Esophagus muscularis mucosa (tissue), 4 donors: ENCODE measurements at places on chromosomes 3 and 15. TPM values are rescaled to one million over a fixed set of nuclear protein-coding genes. Genes with fewer than 3 reads are reported as not detected.

SEMA3G gene
- 27.9 TPM for total RNA-seq

GRCh38 chr3:159499031-159499793, 489.4 kb upstream of the IL12A start:
- H3K27me3 ChIP-seq: no peaks in the 10 kb centered on the region
- no peaks in the 10 kb centered on the region for H3K4me1 ChIP-seq
- DNase-seq: no peak
- H3K36me3 ChIP-seq: no peaks in the 10 kb centered on the region

- no peak for DNase-seq
- H3K4me1 ChIP-seq: peaks cover 40% of the 10 kb centered on the region
- H3K27ac ChIP-seq: no peak overlapping the region
- no peaks in the 10 kb centered on the region for H3K36me3 ChIP-seq
- no peak overlapping the region for H3K4me3 ChIP-seq
These were observed 39.7 kb downstream of the MEF2A start for GRCh38 chr15:99605490-99605931.

DNA sequence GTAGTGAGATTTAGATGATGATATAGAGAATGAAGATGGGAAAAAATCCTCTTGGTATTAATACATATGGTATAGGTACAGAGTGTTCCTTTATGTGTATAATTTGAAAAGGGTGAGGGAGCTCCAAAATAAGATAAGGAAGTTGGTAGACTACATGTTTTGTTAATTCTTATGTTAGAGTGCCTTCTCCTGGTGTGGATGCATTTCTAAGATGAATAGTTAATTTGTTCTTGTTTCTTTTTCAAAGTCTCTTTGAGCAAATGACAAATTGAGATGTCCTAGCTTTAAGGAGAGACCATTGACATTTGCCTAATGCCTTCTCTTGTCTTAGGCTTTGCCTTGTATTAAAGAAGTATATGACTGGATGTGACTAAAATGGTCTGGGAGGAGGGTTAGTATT, 34.1 kb downstream of the AKAP13 start:
- DNase-seq: no peak
- no peaks in the 10 kb centered on the region for H3K27me3 ChIP-seq
- no peak overlapping the region for H3K4me3 ChIP-seq

CHL1 gene
- total RNA-seq: 33.0 TPM

ATP10A gene
- 25.7 TPM for total RNA-seq

DNA sequence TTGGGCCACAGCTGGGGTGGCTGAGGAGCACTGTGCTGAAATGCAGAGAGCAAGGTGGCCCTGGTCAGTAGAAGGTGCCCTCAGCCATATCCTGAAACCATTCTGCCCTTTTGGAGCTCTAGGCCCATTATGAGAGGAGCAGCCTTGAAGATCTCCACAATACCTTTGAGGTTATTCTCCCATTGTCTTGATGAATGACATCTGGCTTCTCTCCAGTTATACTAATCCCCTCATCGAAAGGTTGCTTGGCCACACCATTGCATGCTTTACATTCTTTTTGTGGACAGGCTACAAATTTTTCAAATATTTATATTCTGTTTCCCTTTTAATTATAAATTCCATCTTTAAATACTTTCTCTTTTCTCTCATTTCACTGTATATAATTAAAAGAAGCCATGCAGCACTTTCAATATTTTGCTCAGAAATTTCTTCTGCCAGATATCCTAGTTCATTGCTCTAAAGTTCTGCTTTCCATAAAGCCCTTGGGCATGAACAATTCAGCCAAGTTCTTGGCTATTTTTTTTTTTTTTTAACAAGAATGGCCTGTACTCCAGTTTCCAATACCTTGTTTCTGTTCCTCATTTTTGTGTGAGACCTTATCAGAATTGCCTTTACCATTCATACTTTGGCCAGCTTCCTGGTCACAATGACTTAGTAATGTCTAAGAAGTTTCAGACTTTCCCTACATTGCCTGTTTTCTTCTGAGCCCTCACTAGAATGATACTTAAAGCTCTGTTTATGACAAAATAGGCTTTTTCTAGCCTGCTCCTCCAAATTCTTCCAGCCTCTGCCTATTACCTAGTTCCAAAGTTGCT, 138.9 kb upstream of the SGO1 start:
- no peak overlapping the region for H3K4me3 ChIP-seq
- no peaks in the 10 kb centered on the region for H3K36me3 ChIP-seq
- DNase-seq: no peak
- peaks cover 10% of the 10 kb centered on the region for H3K4me1 ChIP-seq
- H3K27me3 ChIP-seq: no peaks in the 10 kb centered on the region
- no peak overlapping the region for H3K27ac ChIP-seq

DNA sequence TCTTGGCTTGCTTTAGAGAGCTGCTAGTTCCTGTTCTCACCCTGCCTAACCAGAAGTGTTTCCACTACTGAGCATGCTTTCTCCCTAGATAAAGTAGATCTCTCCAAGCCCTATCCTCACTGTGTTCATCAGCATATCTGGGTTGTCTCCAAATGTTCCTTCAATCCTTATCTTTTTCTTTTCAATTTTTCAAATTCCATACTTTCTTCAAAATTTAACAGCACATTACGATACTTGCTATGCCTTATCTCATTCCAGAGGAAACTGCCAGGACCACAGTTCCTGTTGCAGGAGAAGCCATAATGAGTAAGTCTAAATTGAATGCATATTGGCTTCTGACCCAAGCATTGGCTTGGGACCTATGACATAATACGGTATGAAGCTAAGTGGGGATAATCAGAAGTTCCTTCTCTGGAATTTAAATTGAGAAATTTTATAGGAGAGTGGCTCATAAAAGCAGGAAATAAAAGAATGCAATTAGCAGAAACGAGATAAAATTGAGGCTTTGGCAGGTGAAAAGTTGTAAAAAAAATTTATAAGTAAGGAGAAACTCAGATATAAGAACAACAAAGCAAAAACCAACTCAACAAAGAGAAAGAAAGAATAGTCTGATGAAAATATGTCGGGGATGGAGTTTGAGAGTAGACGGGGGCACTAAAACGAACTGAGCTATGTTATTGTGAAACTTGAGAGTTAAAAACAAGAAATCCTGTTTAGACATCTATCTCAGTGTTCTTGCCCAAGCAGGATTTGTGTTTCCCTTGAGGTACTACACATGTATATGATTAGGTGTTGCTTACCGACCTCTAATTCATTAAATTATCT, 631.7 kb upstream of the CCDC54 start:
- no peak for DNase-seq
- H3K27ac ChIP-seq: no peak overlapping the region
- H3K36me3 ChIP-seq: no peaks in the 10 kb centered on the region

CHRNA7 gene
- total RNA-seq: 1.9 TPM

GRCh38 chr3:43587303-43587702, 34.5 kb downstream of the ANO10 start:
- H3K36me3 ChIP-seq: peaks cover 10% of the 10 kb centered on the region
- no peak for DNase-seq
- H3K27ac ChIP-seq: no peak overlapping the region
- no peaks in the 10 kb centered on the region for H3K27me3 ChIP-seq

GRCh38 chr15:33810073-33810595, 158.2 kb upstream of the CHRM5 start:
- H3K4me1 ChIP-seq: no peaks in the 10 kb centered on the region
- no peaks in the 10 kb centered on the region for H3K36me3 ChIP-seq
- no peak overlapping the region for H3K4me3 ChIP-seq

STARD9 gene
- total RNA-seq: 21.1 TPM

- H3K4me1 ChIP-seq: no peaks in the 10 kb centered on the region
- H3K36me3 ChIP-seq: peaks cover 24% of the 10 kb centered on the region
- no peaks in the 10 kb centered on the region for H3K27me3 ChIP-seq
- no peak overlapping the region for H3K27ac ChIP-seq
- no peak for DNase-seq
These were observed 124.4 kb downstream of the HCN4 start for GRCh38 chr15:73244333-73244732.

GRCh38 chr3:186962445-186962844, 32.1 kb downstream of the ST6GAL1 start:
- peaks cover 6% of the 10 kb centered on the region for H3K36me3 ChIP-seq
- DNase-seq: no peak
- no peak overlapping the region for H3K27ac ChIP-seq
- peaks cover 20% of the 10 kb centered on the region for H3K4me1 ChIP-seq

PRSS50 gene
- total RNA-seq: 0.46 TPM

- H3K27me3 ChIP-seq: no peaks in the 10 kb centered on the region
- no peaks in the 10 kb centered on the region for H3K36me3 ChIP-seq
- DNase-seq: no peak
- H3K27ac ChIP-seq: no peak overlapping the region
- peaks cover 13% of the 10 kb centered on the region for H3K4me1 ChIP-seq
These were observed 1.3 kb downstream of the SLC7A14 start for GRCh38 chr3:170584585-170585007.

DNA sequence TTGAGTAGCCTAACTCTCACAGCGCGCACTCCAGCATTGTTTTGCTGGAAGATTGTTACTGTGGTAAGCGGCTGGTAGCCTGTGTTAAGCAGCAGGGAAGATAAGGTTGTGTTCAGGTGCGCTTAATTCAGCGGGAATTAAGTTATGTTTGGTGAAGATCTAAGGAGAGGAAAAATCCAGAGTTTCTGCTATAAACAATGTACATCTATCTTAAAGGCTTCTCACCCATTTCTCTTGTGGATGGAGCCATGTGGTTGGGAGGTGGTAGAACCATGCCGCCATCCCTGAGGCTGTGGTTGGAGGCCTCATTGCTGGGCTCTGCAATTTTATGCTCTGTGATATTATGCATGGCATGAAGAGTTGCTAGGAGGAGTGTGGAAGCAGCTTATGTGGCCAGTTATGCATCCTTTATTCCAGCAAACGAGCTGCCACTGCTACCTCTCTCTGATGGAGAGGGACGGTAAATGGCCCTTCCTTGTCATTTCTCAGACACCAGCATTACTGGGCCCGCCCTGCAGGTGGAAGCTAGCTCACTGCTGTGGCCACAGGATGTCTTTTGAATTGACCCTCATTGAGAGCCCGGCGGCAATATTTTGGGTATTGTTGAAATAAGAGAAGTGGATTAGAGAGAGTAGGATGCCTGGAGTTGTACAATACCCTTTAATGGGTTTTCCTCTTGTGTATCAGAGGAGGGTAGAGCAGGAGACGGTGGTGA, 1.3 kb downstream of the MINAR1 start:
- H3K4me1 ChIP-seq: peaks cover 22% of the 10 kb centered on the region
- no peak overlapping the region for H3K27ac ChIP-seq
- peak; percentile 86 for DNase-seq
- H3K36me3 ChIP-seq: no peaks in the 10 kb centered on the region

GRCh38 chr3:194078045-194078821, 57.7 kb upstream of the HES1 start:
- DNase-seq: no peak
- H3K36me3 ChIP-seq: no peaks in the 10 kb centered on the region
- H3K27me3 ChIP-seq: no peaks in the 10 kb centered on the region
- H3K4me1 ChIP-seq: peaks cover 11% of the 10 kb centered on the region
- no peak overlapping the region for H3K4me3 ChIP-seq

DNA sequence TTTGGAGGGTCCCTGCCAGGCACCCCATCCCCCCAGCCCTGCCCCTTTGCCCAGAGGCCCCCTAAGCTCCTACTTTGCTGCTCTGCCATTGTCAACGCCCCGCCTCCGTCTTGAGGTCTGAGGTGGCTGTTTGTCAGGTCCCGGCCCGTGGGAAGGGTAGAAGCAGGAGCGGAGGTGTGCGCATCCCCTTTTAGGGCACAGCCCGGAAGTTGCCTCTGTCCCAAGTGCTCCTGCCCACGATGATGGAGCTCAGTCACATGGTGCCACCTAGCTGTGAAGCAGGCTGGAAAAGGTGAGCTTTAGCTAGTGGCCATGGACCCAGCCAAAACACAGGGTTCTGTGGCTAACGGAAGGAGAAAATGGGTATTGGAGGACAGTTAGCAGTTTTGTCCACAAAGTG, 28.5 kb upstream of the LCTL start:
- no peaks in the 10 kb centered on the region for H3K4me1 ChIP-seq
- no peak for DNase-seq
- H3K4me3 ChIP-seq: no peak overlapping the region
- no peaks in the 10 kb centered on the region for H3K27me3 ChIP-seq
- H3K36me3 ChIP-seq: no peaks in the 10 kb centered on the region

DNA sequence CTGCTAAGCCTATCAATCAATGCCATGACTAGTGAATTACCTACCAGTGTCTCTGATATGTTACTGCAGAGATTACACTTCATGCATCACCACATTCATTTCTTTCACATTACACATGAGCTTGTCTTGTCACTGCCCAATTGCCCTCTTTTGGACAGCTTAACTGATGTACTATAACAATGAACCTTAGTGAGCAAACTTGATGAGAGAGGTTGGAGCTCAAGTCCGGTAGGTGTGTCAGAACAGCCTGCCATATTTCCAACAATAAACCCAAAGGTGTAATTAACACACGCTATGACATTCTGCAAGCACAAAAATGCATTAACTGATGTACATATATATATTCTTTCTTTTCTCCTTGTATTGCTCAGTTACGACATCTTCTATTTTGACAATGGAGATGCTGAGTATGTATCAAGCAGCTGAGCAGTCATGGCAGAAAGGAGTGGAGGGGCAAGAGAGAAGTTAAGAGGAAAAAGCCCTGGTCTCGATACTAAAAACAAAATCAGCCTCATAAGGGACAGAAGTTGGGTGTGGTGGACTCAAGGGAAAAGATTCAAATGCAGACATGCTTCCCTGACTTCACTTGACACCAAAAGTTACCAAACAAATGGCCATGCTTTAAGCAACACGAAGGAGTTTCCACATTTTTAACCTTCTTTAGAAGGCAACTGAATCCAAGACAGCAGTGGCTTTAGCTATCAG, 538.2 kb downstream of the FOXP1 start:
- no peaks in the 10 kb centered on the region for H3K27me3 ChIP-seq
- peaks cover 100% of the 10 kb centered on the region for H3K4me1 ChIP-seq
- peak; percentile 50 for DNase-seq
- no peak overlapping the region for H3K4me3 ChIP-seq
- peaks cover 13% of the 10 kb centered on the region for H3K36me3 ChIP-seq
- peak overlapping the region; percentile 97 for H3K27ac ChIP-seq

- peaks cover 12% of the 10 kb centered on the region for H3K36me3 ChIP-seq
- H3K4me1 ChIP-seq: peaks cover 48% of the 10 kb centered on the region
- H3K27me3 ChIP-seq: no peaks in the 10 kb centered on the region
These were observed 13.9 kb upstream of the PRICKLE2 start for GRCh38 chr3:64238971-64239667.

- H3K4me3 ChIP-seq: no peak overlapping the region
- H3K27me3 ChIP-seq: no peaks in the 10 kb centered on the region
- no peak for DNase-seq
These were observed 51.6 kb upstream of the ALCAM start for GRCh38 chr3:105315144-105315543.
